Esophagus mucosa (tissue), 1 donor: ENCODE measurements at places on chromosomes 16 and 17. TPM values are rescaled to one million over a fixed set of nuclear protein-coding genes. Genes with fewer than 3 reads are reported as not detected.

GRCh38 chr17:31830971-31831858 is 27.8 kb downstream of the COPRS start:
- no peak for ATAC-seq

Gene BAHCC1
- 4.2 TPM for total RNA-seq

Gene LRRC59
- total RNA-seq = 68.2 TPM

- ATAC-seq = peak; percentile 13
Observed at GRCh38 chr16:46918905-46919792, 35.0 kb downstream of the GPT2 start.

GRCh38 chr16:83651871-83652270 is 155.9 kb upstream of the HSBP1 start:
- ATAC-seq = no peak

GRCh38 chr16:84180519-84181140 is 6.2 kb downstream of the TAF1C start:
- no peak for ATAC-seq

DNA sequence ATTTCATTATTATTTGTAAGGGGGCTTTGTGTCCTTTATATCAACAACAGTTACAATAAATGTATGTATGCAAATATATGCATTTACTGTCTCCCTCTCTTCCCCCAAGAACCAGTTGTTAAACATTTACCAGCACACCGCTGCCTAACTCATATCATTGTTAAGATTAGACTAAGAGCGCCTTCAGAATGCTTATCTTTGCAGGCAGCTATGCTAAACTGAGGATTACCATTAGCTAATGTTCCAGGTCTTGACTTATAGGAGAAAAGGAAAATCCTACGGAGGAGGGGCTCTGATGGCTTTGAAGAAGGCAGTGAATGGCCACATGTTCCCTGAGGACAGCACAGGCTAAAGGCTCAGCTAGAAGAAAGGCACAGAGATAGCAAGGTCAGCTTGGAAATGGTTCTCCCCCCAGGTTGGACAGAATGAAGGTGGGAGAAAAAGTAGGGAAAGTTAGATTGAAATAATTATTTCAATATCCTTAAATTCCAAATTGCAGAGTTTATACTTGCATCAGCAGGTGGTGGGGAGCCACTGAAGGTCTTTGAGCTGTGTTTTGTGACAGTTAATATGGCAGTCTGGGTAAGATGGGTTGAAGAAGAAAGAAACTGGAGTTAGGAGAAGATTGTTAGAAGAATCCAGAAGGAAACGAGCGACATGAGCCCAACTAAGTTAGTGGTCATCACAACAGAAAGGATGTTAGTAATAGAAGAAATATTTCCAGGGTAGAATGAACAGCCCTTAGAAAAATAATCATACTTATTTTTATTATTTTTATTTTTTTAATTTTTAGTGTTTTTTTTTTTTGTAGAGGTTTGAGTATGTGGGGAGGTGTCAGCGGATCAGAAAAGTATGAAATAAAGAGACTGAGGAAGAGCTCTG is 87.0 kb upstream of the MAF start:
- no peak for ATAC-seq

DNA sequence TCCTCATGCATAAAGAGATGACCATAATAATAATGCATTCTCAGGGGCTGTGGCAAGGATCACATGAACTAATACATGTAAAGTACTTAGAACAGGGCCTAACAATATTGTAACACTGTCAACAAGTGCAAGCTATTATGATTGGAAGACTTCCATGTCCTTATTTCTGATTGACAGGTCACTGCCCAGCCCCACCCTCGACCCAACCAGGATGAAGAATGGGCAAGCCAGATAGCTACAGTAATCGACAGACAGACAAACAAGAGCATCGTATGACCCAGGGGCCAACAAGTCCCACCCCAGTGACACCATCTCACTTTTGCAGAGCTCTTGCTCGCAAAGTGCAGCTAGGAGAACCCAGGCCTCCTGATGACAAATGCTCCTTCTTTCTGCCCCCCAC is 14.6 kb upstream of the MMP2 start:
- no peak for ATAC-seq

GRCh38 chr17:4502466-4503154 is 3.9 kb downstream of the SPNS2 start:
- ATAC-seq = no peak

- no peak for ATAC-seq
Observed at GRCh38 chr17:77827511-77827910, 131.0 kb upstream of the TNRC6C start.

Gene NECAB2
- not detected for total RNA-seq

Gene KRTAP9-4
- not detected for total RNA-seq

Gene HES7
- 0.40 TPM for total RNA-seq

Gene SLFN12L
- 0.40 TPM for total RNA-seq

- peak; percentile 11 for ATAC-seq
Observed at GRCh38 chr17:38508570-38508950, 80.3 kb downstream of the ARHGAP23 start.
